K562 (cell line): ENCODE measurements at places on chromosomes 7 and 10. TPM values are rescaled to one million over a fixed set of nuclear protein-coding genes. Genes with fewer than 3 reads are reported as not detected.

DNA sequence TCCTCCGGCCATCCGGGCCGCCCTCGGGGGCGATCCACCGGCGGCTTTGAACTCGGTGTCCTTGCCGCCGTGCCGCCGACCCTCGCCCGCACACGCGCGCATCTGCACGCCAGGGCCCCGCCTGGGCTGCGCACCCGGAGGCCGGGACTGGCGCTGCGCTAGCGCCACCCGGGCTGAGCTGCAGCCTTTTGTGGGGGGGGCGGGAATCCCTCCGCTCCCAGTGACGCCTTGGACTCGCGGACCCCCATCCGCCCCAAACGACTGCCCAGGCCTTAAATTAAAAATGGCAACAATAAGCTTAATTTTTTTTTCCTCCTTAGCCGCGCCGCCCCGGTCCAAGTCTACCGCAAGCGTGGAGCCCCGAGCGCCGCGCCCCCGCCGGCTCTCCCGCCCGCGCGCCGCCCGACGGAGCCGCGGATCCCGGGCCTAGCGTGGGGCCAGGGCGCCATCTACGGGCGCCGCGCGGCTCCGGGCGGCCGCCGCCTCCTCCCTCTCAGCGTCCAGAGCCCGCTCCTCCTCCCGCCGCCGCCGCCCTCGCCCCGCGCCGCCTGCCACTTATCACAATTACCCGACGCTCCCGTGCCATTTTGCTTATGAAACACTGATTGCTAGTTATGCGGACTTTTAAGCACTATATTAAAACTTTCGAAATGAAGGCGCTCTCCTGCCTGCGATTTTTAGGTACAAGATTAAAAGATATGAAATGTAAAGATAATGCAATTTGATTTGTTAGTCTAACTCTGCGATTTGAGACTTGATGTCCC is 7.5 kb upstream of the EBF3 start:
- H3K27ac ChIP-seq: no peak overlapping the region
- H3K27me3 ChIP-seq: peaks cover 11% of the 10 kb centered on the region; the same call in 1 of the 2 replicates
- H3K36me3 ChIP-seq: no peaks in the 10 kb centered on the region
- peak; percentile 54 for DNase-seq
- no peak overlapping the region for H3K4me3 ChIP-seq

GRCh38 chr7:94444813-94445212 is 50.1 kb downstream of the COL1A2 start:
- no peak overlapping the region for H3K27ac ChIP-seq
- H3K27me3 ChIP-seq: no peaks in the 10 kb centered on the region
- H3K4me3 ChIP-seq: no peak overlapping the region
- no peak for DNase-seq
- H3K4me1 ChIP-seq: no peaks in the 10 kb centered on the region

DNA sequence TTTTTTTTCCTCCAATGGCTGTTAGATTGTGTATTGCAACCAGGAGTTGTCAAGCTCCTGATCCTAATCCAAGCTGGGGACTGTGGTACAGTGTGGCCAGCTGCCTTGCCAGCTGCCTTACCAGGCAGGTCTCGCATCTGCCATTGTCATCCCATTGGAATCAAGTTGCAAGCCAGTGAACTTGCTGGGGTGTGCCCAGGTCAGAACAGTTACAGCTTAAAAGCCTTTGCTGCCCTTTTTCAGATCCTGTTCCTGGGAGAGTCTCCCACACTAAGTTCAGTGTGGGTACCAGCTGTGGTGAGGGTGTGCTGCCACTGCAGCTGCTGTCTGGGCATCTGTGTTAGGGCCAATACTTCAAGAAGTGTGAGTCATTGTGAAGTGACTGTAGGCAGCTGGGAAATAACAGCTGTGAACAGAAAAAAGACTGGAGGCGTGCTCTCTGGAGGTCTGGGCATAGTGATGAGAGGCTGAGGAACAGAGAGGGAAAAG is 72.8 kb downstream of the CCNY start:
- H3K4me1 ChIP-seq: peaks cover 19% of the 10 kb centered on the region
- H3K27ac ChIP-seq: no peak overlapping the region
- no peak for DNase-seq
- no peaks in the 10 kb centered on the region for H3K27me3 ChIP-seq
- no peak overlapping the region for H3K4me3 ChIP-seq

DNA sequence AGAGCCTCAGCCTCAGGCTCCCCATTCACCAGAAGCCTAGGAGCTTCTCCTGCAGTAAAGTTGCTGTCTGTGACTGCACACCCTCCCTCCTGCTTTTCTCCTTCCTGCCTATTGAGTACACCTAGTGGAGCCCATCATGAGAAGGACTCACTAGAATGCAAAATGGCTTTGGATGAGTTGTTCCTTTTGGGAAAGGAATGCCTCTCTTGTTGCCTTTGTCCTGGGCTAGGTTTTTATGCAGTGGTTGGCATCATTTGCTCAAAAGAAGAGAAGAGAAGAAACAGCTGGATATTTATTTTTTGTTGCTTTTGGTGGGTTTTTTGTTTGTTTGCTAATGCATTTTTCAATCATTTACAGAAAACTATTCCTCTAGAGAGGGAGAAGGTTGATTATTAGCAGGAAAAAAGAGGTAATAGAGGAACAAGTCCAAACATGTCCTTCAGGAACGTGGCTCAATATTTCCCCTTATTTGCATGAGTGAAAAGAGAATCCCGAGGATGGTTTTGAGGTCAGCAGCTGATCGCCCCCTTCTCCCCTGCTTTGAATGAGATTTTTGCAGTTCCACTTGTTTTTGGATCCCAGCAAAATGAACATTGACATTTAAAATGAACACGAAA is 369.9 kb upstream of the NRP1 start:
- H3K4me3 ChIP-seq: no peak overlapping the region
- no peaks in the 10 kb centered on the region for H3K27me3 ChIP-seq
- no peaks in the 10 kb centered on the region for H3K36me3 ChIP-seq
- DNase-seq: no peak
- H3K4me1 ChIP-seq: no peaks in the 10 kb centered on the region

DNA sequence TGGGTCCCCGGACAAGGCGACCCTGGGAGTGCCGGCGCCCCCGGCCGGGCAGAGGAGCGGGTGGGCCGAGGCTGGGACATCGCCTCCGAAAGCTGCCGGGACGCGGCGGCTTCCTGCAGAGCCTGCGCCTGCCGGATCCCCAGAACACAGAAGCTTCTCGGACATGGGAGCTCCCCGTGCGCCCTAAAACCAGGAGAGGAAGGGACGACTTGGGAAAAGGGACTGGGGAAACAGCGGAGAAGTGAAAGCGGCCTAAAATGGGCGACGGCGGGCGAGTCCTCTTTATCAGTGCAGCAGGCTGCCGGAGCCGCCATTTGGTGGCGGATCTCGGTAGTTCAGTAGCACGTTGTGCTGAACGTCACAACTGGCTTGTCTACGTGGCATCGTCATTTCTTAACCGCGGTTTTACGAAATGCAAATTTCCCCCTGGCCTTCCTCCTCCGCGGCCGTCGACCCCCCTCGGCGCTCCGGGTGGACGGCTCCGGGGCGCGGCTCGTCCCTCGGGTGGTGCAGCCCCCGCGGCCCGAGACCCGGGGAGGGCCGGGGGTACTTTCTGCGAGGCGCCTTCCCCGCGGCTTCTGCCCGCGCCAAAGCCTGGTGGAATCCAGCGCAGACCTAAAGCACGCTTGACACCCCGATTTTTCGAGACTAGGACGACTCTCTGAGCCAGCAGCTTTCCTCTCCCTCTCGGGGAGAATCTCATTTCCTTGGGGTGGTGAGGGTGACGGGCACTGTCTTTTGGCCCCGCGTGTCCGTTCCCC is 9.9 kb upstream of the SPAG6 start:
- no peak overlapping the region for H3K27ac ChIP-seq
- peaks cover 1% of the 10 kb centered on the region; the same call in 1 of the 2 replicates for H3K4me1 ChIP-seq
- H3K27me3 ChIP-seq: no peaks in the 10 kb centered on the region
- no peak for DNase-seq
- H3K4me3 ChIP-seq: no peak overlapping the region

GRCh38 chr7:68700414-68700813 is 897.9 kb upstream of the AUTS2 start:
- H3K4me1 ChIP-seq: no peaks in the 10 kb centered on the region
- no peak overlapping the region for H3K4me3 ChIP-seq
- DNase-seq: no peak
- no peak overlapping the region for H3K27ac ChIP-seq
- H3K27me3 ChIP-seq: no peaks in the 10 kb centered on the region
- H3K36me3 ChIP-seq: no peaks in the 10 kb centered on the region

DNA sequence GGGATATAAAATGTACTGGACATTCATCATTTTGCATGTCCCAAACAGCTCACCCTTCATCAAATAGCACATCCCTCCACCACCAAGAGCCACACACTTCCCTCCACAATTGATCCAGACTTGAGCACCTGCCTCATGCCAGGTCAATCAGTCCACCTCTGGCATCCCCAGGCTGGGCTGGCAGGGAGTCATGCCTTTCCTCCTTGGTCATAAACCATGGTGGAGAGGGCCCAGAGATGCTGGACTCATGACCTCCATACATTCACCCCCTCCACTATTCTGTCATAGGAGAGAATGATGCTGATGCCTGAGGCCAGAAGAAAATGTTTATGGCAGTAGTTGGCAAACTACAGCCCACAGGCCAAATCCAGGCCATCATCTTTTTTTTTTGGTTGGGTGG is 16.1 kb upstream of the GDF10 start:
- no peaks in the 10 kb centered on the region; the same call in 2 of the 3 replicates for H3K4me1 ChIP-seq
- no peak overlapping the region for H3K27ac ChIP-seq
- H3K27me3 ChIP-seq: peaks cover 10% of the 10 kb centered on the region; the same call in 2 of the 3 replicates
- no peak overlapping the region for H3K4me3 ChIP-seq
- no peak for DNase-seq
- H3K36me3 ChIP-seq: no peaks in the 10 kb centered on the region

- no peaks in the 10 kb centered on the region for H3K4me1 ChIP-seq
- no peaks in the 10 kb centered on the region for H3K27me3 ChIP-seq
These were observed 134.2 kb downstream of the ELAPOR2 start for GRCh38 chr7:86925221-86925620.

DNA sequence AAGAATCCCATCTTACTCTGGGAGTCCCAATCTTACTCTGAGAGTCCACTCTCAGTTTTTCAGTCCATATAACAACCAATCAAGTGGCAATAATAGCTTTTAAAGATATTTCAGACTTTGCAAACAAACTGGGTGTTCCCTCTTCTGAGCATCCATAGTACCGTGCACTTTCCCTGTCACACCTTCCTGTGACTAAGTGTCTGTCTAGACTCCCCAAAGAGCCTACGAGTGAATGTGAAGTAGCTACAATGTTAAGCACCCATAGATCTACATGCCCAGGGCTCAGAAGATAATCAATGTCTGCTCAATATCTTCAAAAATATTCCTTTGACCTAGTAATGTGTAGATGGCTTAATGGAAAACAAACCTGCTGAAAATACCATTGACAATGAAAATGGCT is 95.6 kb upstream of the ASAH2 start:
- H3K27me3 ChIP-seq: no peaks in the 10 kb centered on the region
- H3K27ac ChIP-seq: no peak overlapping the region
- H3K36me3 ChIP-seq: peaks cover 52% of the 10 kb centered on the region
- DNase-seq: no peak
- H3K4me3 ChIP-seq: no peak overlapping the region

DNA sequence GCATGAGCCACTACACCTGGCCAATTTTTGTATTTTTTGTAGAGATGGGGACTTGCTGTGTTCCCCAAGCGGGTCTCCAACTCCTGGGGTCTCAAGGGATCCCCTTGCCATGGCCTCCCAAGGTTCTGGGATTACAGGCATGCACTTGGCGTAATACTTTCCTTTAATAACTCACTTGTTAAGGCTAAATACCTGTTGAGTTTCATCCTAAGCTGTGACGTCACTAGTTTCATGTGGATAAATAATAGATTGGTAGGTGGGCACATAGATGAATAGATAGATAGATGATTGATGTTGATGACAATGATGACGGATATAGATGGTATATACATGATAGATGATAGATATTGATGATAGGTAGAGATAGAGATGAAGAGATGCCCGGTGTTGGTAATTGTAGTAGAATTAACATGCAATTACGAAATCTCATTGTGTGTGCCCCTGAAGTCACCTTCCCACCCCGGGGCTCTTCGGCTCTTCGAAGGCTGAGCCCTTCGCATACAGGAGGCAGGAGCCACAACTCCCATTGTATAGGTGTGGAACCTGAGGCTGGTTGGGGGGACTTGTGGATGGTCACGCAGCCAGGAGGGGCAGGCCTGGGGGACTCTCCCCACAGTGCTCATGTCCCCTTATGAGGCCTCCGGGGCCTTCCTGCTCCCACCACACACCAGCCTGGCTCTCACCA is 2.6 kb downstream of the GRIFIN start:
- peaks cover 57% of the 10 kb centered on the region for H3K4me1 ChIP-seq
- no peak overlapping the region for H3K4me3 ChIP-seq
- H3K27ac ChIP-seq: no peak overlapping the region
- H3K27me3 ChIP-seq: peaks cover 28% of the 10 kb centered on the region
- no peak for DNase-seq

The SUPV3L1 gene
- polyA plus RNA-seq: 93.3 and 106 TPM in 2 replicates

The HABP2 gene
- 0.05 TPM in 1 of 2 replicates, not detected in the other for polyA plus RNA-seq

The CTTNBP2 gene
- polyA plus RNA-seq: not detected in 2 replicates

The VPS37D gene
- polyA plus RNA-seq: 1.3 and 2.1 TPM in 2 replicates

The CYP2C18 gene
- polyA plus RNA-seq: not detected in 2 replicates

The DYDC1 gene
- not detected in 2 replicates for polyA plus RNA-seq

The SPDYE2 gene
- polyA plus RNA-seq: not detected in 2 replicates
